ENCODE measurements at places on chromosomes 7 and 10. TPM values are rescaled to one million over a fixed set of nuclear protein-coding genes. Genes with fewer than 3 reads are reported as not detected.

The A1CF gene
- total RNA-seq: 2.9 TPM

The NPY4R2 gene
- total RNA-seq: not detected

The TMED4 gene
- total RNA-seq: 84.7 TPM

The C10orf67 gene
- 7.7 TPM for total RNA-seq

The PCGF5 gene
- total RNA-seq: 77.8 TPM

The EN2 gene
- total RNA-seq: 2.6 TPM

The OR6B1 gene
- 4.3 TPM for total RNA-seq

The ZPBP gene
- total RNA-seq: not detected

The MRLN gene
- total RNA-seq: 16.9 TPM

The MLLT10 gene
- total RNA-seq: 38.8 TPM

The BTBD16 gene
- not detected for total RNA-seq

The OPALIN gene
- 1.4 TPM for total RNA-seq

The ALOX5 gene
- 19.3 TPM for total RNA-seq

The MUC12 gene
- 2.9 TPM for total RNA-seq

Measured in umbilical cord (tissue), 2 donors.